Transverse colon (tissue), 4 donors: ENCODE measurements at places on chromosomes 4 and X. TPM values are rescaled to one million over a fixed set of nuclear protein-coding genes. Genes with fewer than 3 reads are reported as not detected.

DNA sequence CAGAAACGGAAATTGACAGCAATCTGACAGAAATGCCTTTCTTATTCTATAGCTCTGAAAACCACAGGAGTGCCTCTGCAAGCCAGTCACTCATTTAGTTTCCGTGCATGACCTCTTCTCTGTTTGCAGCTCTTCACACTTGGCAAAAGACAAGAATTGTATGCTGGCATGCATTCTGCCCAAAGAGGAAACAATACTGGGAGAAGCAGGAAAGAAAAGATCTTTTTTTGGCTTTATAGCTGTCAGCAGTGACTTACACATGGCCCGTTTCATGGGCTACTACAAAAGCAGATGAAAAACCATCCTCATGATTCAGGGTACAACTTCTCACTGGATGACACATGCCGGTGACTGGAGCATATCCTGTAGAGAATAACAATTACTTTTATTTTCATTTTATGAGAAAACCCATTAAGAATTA, 249.4 kb downstream of the ADAMTS3 start:
- no peak overlapping the region for H3K27ac ChIP-seq
- H3K36me3 ChIP-seq, result no peaks in the 10 kb centered on the region
- no peaks in the 10 kb centered on the region for H3K4me1 ChIP-seq
- DNase-seq, result no peak

DNA sequence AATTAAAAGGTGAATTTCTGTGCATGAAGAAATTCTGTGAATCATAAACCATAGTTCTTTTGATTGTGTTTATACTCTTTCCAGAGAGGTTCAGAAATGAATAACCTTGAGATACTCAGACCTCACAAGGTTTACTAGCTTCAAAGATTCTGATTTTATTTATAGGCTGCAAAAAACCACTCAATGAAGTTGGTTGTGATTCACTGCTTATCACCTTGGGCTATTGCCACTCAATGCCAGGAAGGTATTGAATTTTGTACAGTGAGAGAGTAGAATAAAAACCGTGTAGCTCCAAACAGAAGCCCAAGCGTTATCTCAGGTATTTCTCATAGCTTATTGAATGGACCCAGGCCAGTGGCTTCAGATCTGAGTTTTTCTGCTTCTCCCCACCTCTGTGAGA, 118.7 kb downstream of the FHIP1A start:
- no peak for DNase-seq
- H3K27ac ChIP-seq, result no peak overlapping the region
- H3K4me1 ChIP-seq, result no peaks in the 10 kb centered on the region

DNA sequence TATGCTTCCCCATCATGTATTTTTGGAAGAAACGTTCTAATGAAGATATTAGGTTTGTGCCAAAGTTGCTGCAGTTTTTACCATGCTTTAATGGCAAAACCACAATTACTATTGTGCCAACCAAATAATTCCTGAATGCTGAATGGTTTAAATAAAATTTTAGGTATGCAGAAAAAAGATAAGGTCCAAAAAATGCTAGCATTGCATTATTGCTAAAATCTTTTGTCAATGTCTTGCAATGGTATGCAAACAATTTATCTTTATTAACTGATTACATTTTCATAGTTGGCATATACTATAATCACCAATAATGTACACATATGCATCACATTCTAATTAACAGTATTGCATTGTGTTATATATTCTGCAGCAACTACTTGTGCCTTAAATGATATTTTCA, 1657.4 kb upstream of the IGFBP7 start:
- H3K27ac ChIP-seq, result no peak overlapping the region
- no peak overlapping the region for H3K4me3 ChIP-seq
- H3K27me3 ChIP-seq, result no peaks in the 10 kb centered on the region
- H3K36me3 ChIP-seq, result no peaks in the 10 kb centered on the region
- no peak for DNase-seq
- no peaks in the 10 kb centered on the region for H3K4me1 ChIP-seq

GRCh38 chr4:77959566-77960338, 97.1 kb downstream of the MRPL1 start:
- H3K4me1 ChIP-seq, result no peaks in the 10 kb centered on the region
- H3K27ac ChIP-seq, result no peak overlapping the region
- no peak for DNase-seq
- H3K27me3 ChIP-seq, result no peaks in the 10 kb centered on the region
- no peaks in the 10 kb centered on the region for H3K36me3 ChIP-seq
- H3K4me3 ChIP-seq, result no peak overlapping the region

DNA sequence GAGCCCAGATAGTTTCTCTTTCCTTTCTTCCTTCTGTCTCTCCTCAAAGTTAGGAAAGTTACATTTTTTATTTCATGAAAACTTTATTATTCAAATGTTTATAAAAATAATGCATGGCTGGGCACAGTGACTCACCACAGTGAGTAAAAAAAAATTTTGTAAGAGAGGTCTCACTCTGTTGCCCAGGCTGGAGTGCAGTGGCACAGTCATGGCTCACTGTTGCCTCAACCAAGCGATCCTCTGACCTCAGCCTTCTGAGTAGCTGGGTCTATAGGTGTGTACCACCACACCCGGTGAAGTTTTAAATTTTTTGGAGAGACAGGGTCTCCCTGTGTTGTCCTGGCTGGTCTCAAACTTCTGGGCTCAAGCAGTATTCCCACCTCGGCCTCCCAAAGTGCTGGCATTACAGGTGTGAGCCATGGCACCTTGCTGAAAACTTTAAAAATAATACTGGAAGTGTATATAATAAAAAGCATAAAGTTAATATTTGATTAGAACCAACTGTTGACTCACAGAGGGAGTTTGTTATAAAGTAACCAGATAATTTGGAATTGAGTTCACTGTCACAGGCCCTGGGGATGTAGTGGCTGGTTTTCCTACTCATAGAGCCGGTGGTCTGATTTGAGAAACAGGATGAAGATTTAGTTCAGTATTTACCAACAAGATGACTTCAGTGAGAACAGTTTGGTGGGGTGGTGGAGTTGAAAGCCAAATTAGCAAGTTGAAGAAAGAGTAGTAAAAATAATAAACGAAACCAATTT, 18.0 kb downstream of the CMC4 start:
- no peaks in the 10 kb centered on the region for H3K36me3 ChIP-seq
- H3K27me3 ChIP-seq, result no peaks in the 10 kb centered on the region
- H3K4me1 ChIP-seq, result peaks cover 13% of the 10 kb centered on the region

GRCh38 chr4:98515470-98515809, 143.0 kb downstream of the TSPAN5 start:
- H3K36me3 ChIP-seq, result no peaks in the 10 kb centered on the region
- H3K27ac ChIP-seq, result no peak overlapping the region
- DNase-seq, result no peak
- no peaks in the 10 kb centered on the region for H3K27me3 ChIP-seq
- no peak overlapping the region for H3K4me3 ChIP-seq
- H3K4me1 ChIP-seq, result peaks cover 4% of the 10 kb centered on the region

Gene COX7B2
- total RNA-seq, result not detected

Gene ALAS2
- not detected for total RNA-seq

Gene BANK1
- 0.20 TPM for total RNA-seq

Gene PDLIM3
- 92.4 TPM for total RNA-seq
